ENCODE measurements at places on chromosomes 3 and 15.
A peak's percentile ranks its signal among the peaks of the same experiment; 100 is the strongest.

GRCh38 chr3:20125897-20126296 is 60.1 kb downstream of the SGO1 start:
- no peak for DNase-seq

DNA sequence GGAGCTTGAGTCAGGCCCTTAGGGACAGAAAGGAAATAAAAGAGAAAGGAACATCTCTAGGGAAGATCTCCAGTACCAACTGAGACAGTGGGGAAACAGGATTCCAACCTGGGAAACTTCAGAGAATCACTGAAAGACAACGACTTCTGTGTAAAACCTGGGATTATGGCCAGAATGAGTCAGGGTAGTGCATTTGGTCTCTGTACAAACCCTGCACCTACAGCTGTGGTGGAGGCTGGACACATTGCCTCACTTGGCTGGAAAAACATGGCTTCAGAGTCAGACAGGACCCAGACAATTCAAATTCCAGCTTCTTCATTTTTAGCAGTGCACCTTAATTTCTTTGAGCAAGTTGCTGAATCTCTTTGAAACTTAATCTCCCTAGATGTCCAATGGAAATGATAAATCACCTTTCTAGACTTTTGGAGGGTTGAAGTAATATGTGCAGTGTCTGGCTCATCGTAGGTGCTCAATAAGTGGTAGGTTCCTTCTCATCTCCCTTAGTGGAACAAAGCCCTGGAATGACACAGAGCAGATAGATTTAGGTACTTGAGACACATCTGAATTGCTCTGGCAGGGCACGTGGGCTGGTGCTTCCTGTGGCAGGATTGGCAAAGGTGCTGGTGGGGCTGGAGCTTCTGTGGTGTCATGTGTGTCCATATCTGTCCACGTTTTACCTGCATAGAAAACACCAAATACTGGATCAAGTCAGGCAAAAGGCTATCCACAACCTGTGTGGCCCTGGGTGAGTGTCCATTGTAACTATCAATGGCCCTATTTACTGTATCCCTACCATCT is 6.1 kb upstream of the CLSTN2 start:
- DNase-seq = peak; percentile 18

DNA sequence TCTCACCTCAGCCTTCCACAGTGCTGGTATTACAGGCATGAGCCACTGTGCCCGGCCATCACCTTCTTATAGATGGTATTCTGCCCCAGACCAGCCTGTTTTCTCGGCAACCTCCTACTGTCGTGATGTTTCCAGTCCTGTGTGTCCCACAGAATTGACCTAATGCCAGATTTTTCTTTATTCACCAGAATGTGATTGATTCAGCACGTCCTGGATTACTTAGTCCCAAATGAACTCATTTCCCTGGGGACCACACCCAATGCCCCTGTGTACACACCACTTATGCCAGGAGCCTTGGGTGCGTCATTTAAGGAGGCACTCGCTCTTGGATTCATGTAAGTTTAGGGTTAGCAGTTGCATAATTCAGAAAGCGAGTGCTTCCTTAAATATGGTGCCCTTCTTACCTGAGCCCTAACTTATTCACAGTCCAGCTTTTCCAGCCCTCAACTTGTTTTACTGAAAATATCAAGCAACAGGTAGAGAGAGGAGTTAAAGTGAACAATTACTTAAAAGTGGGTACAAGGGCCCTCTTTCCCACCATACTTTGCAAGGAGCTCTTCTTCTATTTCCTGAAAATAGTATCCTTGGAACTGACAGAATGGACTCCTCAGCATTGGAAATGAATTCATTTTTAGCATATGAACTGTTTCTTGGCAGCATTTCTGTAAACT is 64.6 kb upstream of the UBE2E1 start:
- DNase-seq = no peak

- no peak for DNase-seq
These were observed 1.6 kb upstream of the SMAD6 start for GRCh38 chr15:66700412-66700801.

DNA sequence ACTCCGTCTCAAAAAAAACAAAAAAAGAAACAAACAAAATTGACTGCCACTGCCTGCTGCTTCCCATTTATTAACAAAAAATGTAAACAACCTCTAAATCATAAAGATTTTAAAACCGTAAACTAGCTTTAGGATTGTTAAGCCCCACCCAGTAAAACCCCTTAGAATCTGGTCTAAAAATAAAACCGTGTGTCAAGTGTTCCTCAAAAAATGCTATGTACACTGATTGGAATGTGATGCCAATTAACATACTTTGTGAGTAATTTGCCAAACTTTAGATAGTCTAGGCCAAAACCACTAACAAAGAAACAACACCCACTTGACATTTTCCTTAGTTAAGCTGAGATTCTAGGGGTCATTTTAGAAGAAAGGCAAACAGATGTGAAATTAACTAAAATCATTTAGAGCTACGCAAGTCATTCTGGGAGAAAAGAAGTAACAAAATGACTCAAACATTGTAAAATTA is 5.3 kb downstream of the RAF1 start:
- DNase-seq = no peak

DNA sequence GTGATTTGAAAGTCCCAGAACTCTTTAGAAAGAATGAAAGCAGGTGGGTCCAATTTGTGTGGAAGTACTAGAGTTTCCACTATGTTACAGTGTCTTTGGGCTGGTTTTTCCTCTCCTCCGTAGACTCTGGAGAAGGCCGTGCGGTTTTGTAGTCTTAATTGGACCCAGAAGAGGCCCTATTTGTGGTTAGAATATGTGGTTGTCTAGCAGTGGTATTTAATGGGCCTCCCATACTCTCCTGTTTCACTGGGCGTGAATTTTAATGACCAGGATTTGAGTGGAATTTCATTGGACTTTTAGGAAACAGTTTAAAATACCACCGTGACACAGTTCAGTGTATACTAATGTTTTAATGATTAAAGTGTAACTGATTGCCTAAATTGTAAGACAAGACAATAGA is 182.3 kb downstream of the BBX start:
- no peak for DNase-seq

DNA sequence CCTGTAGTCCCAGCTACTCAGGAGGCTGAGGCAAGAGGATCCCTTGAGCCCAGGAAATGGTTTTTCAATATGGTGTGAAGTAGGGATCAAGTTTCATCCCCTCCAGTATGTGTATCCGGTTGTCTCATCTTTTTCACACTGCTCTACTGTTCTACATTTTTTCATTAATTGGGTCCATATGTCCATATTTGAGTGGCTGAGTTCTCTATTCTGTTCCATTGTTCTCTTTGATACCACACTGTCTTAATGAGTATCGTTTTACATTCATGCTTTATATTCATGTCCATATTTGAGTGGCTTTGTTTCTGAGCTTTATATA is 81.6 kb upstream of the LRRFIP2 start:
- no peak for DNase-seq

GRCh38 chr3:18872466-18872865 is 275.8 kb upstream of the KCNH8 start:
- no peak for DNase-seq

- DNase-seq = peak; percentile 0
These were observed 328.3 kb downstream of the OXSM start for GRCh38 chr3:26118165-26118564.

GRCh38 chr3:46092702-46093080 is 65.4 kb upstream of the XCR1 start:
- DNase-seq = no peak

DNA sequence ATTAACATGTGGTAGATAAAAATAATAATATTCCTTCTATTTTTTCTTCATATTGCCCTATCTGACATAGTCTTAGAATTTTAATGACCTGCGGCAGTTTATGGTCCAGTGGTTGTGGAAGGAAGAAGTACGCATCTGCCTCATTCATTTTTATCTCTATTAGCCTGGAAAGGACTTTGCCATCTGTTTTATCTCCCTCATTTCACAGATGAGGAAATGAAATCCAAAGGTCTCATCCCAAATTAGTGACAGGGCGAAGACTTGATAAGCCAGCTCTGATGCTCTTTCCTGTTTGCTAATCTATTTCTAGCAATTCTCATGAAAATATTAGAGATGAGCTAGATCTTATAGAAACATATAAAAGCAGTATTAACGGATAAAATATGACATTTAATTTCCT is 113.3 kb downstream of the KLHL25 start:
- DNase-seq = no peak

- DNase-seq = peak; percentile 8
These were observed 94.8 kb downstream of the GBE1 start for GRCh38 chr3:81666502-81667121.

GRCh38 chr3:99921986-99922385 is 104.3 kb downstream of the CMSS1 start:
- no peak for DNase-seq

- no peak for DNase-seq
These were observed 139.4 kb upstream of the PFN2 start for GRCh38 chr3:150110097-150110496.

DNA sequence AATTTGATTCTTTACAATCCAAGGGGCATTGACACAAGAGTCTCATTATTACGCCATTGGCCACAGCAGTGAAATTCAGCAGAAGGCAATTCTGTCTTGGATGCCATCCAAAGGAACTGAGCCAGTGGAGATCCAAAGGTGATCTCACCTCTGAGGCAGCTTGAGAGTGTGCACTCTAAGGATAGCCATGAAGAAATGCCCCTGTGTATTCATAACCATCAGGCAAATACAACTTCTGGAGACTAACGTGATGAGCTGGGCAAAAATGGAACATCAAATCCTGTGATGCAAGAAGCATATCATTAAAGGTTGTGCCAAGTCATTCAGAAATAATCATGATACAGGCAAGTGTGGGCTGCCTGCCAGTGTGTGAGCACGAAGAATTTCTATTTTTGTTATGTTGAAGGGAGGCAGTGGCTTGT is 41.4 kb downstream of the ROBO2 start:
- DNase-seq = peak; percentile 35

DNA sequence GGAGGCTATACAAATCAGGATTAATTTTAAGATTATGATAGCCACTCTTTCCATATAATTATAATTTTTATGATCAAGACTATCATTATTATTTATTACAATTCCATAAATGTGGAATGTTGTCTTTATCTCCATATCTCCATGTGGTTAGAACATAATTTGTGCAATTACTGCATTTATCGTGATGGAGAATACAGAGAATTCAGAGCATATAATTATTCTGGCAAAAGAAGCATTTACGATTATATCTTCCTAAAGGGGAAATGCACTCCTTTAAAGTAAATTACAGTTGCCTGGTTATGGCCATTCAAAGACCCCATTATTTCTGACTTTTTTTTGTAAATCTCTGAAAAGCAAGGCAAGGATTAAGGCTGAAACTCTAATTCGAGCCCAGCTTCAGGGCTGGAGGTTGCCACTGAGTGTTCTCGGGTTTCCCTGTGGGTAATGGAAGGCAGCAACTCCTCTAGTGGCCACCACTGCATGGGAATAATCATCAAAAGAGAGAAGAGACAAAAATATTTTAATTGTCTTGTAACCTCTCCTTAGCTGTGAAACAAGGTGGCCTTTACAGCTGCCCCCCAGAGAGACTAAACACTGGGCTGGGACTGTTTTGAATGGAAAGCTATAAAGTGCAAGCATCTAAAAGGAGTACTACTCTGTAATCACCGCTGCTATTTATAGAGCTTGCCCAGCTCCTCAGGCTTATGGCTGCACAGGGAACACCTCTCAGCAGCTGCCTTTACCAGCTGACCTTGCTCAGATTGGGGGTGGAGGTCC is 59.8 kb upstream of the PRTG start:
- DNase-seq = no peak

- DNase-seq = peak; percentile 87
These were observed 67.5 kb downstream of the RPL22L1 start for GRCh38 chr3:170802164-170803151.

GRCh38 chr3:186540835-186541226 is 3.3 kb downstream of the CRYGS start:
- no peak for DNase-seq

- no peak for DNase-seq
These were observed 236.9 kb upstream of the HES1 start for GRCh38 chr3:193899001-193899400.

DNA sequence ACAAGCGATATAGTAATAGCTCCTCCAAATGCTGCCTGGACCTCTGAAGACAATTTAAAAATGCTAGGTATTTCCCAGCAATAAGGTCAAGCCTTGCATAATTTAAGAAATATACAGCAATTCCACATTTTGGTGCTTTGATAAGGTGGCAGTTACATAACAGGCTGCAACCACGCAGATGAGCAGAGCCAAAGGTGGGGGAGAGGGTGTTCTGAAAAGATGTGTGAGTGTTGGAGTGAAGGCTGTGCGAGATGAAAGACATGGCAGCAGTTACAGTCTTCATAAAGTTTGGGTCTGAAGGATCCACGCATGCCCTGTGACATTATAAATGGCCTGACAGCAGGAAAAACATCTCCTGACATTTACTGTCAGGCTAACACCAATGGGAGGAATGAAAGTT is 26.1 kb downstream of the CTDSPL start:
- no peak for DNase-seq

- no peak for DNase-seq
These were observed 703 bp upstream of the LSAMP start for GRCh38 chr3:116445990-116446389.

- peak; percentile 99 for DNase-seq
These were observed at the start of gene RARB for GRCh38 chr3:25427942-25428788. RARB (plus strand) TSS chr3:25428263; CDS start chr3:25428732, 469 bp downstream.

GRCh38 chr3:61297821-61298220 is 46.6 kb upstream of the FHIT start:
- DNase-seq = no peak

DNA sequence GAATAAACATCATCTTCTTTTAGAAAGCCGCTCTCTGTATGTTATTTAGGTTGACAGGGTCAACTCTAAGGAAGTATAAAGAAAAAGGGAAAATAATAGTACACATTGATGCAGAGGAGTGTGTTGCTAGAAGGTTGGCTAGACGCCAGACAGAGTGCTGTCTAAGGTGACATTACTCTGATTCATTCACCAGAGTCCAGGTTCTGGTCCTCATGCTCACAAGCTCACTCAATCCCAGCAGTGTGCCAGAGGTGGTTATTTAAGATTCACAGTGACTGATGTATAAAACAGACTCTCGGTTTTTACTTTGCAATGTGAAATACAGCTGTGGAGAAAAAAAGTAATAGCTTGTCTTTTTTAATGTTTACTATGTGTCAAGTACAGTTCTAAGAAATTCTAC is 1.7 kb downstream of the CFAP44 start:
- no peak for DNase-seq

- no peak for DNase-seq
These were observed 12.4 kb upstream of the SEC62 start for GRCh38 chr3:169954142-169954756.

DNA sequence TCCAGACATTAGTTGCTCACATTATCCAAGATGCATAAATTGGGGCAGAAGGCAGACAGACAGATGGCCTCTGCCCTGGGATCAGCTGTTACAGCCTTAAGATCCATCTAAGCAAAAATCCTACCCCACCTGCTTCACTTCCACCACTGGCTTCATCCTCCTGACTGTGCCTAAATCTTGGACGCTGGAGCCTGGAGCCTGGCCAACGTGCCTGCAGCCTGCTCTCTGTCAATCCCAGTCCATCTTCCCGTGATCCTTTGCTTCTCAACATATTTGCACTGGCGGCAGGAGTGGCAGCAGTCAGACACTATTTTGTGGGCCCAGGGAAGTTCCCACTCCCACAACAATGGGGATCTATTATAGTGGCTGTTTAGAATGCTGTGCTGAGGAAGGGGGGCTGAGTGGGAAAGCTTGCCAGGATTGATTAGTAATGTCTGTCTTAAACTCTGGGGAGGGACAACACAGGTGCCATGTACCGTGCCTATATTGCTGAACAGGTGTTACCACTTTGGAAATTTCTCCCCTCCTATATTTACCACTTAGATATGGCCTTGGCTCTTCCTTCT is 121.2 kb downstream of the MEGF11 start:
- DNase-seq = no peak
